Natural killer cell (primary cell): ENCODE measurements at places on chromosomes 5 and 9.

DNA sequence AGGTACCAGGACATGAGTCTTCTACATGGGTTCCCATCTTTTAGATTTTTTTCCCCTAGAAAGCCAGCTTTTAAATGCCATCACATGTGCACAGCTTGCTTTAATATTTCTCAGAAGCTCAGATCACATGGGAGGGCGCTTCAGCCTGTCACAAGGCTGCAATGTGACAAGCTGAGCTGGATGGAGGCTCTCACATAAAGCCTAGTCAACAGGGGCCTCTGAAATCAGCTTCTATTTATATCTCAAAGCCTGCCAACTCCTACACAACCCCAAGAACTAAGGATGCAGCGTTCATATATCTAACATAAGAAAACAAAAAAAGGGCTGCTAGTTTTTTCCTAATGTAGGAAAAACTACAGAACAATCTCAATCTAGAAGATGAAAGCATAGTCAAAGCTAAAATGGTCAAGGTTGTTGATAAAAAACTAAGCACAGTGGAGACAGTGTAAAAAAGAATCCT, 2.3 kb downstream of the ZFAND5 start:
- H3K4me1 ChIP-seq = peaks cover 14% of the 10 kb centered on the region
- H3K27ac ChIP-seq = peak overlapping the region; percentile 99
- no peaks in the 10 kb centered on the region for H3K27me3 ChIP-seq
- H3K36me3 ChIP-seq = peaks cover 28% of the 10 kb centered on the region

- H3K36me3 ChIP-seq = no peaks in the 10 kb centered on the region
- peaks cover 40% of the 10 kb centered on the region for H3K4me1 ChIP-seq
- H3K4me3 ChIP-seq = no peak overlapping the region
- DNase-seq = no peak
These were observed 5.2 kb upstream of the BARX1 start for GRCh38 chr9:93960221-93960970.

DNA sequence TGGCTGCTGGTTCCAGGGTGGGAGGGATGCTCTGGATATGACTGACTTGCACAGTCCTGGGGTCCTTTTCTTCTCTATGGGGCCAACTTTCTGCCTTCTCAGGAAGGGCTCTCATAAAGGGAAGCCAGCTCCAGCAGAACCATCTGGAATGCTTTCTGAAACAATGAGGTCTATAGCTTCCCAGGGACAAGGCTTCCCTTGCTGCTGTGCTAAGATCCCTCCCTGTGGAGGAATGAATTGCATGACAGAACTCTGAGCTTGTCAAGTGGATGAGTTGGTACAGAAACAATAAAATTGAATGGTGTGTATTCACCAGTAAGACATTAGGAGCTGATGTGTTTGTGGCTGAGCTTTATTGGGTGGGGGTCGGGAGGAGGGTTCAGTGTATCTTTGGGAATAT, 19.8 kb downstream of the CKMT2 start:
- no peak overlapping the region for H3K27ac ChIP-seq
- no peak for DNase-seq
- H3K4me1 ChIP-seq = no peaks in the 10 kb centered on the region
- H3K27me3 ChIP-seq = no peaks in the 10 kb centered on the region
- no peaks in the 10 kb centered on the region for H3K36me3 ChIP-seq
- no peak overlapping the region for H3K4me3 ChIP-seq

DNA sequence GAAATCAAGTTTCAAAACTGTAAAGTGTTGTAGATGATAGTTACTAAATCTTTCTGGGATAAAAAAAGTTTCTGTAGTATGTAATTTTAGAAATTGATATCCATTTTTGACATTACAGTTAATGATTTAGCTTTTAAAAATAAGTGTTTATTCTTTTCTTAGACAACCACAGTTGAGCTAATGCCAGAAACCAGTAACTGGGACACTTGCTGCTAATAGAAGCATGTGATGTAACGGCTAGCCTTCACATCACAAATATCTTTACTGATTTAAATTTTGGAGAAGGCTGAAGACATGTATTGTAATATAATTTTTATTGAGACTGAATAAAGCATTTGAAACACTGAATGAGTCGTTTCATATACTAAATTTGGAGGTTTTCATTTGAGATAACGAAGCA, 18.8 kb downstream of the CSNK1G3 start:
- H3K4me3 ChIP-seq = no peak overlapping the region
- H3K27ac ChIP-seq = no peak overlapping the region
- no peak for DNase-seq
- no peaks in the 10 kb centered on the region for H3K36me3 ChIP-seq

- H3K4me1 ChIP-seq = peaks cover 4% of the 10 kb centered on the region
- peaks cover 18% of the 10 kb centered on the region for H3K27me3 ChIP-seq
- DNase-seq = no peak
- H3K27ac ChIP-seq = no peak overlapping the region
- H3K4me3 ChIP-seq = no peak overlapping the region
These were observed 131.9 kb upstream of the LPCAT1 start for GRCh38 chr5:1655496-1656270.

DNA sequence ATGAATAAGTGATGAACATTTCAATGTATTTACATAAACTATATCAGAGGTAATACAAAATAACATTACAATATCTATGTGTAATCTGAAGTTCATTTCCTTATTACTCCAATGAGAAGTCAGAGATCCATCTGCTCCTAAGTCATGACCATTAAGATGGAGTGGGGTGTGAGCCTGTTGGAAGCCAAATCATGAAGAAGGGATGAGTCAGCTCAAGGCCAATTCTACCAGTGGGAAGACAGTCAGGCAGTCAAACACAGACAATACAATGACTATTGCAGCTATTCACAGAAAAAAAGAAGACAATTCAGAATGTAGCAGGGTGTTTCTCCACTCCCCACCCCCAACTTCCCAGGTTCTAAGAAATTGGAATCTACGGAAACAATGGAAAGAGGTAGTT, 155.0 kb downstream of the NFIB start:
- DNase-seq = no peak
- H3K27ac ChIP-seq = no peak overlapping the region
- H3K4me1 ChIP-seq = no peaks in the 10 kb centered on the region

DNA sequence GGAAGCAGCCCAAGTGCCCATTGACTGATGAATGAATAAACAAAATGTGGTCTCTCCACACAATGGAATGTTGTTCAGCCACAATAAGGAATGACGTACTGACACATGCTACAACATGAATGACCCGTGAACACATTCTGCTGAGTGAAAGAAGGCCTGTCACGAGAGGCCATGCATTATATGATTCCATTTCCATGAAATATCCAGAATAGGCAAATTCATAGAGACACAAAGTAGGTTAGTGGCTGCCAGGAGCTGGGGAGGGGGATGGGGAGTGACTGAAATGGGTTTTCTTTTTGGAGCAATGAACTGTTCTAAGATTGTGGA, 41.4 kb downstream of the BICD2 start:
- no peak for DNase-seq
- peaks cover 63% of the 10 kb centered on the region for H3K36me3 ChIP-seq
- no peaks in the 10 kb centered on the region for H3K27me3 ChIP-seq
- no peak overlapping the region for H3K4me3 ChIP-seq
- no peak overlapping the region for H3K27ac ChIP-seq
- peaks cover 40% of the 10 kb centered on the region for H3K4me1 ChIP-seq

GRCh38 chr9:84804951-84805694, 135.6 kb downstream of the NTRK2 start:
- no peak overlapping the region for H3K27ac ChIP-seq
- no peak for DNase-seq
- H3K4me1 ChIP-seq = no peaks in the 10 kb centered on the region
- H3K36me3 ChIP-seq = no peaks in the 10 kb centered on the region

DNA sequence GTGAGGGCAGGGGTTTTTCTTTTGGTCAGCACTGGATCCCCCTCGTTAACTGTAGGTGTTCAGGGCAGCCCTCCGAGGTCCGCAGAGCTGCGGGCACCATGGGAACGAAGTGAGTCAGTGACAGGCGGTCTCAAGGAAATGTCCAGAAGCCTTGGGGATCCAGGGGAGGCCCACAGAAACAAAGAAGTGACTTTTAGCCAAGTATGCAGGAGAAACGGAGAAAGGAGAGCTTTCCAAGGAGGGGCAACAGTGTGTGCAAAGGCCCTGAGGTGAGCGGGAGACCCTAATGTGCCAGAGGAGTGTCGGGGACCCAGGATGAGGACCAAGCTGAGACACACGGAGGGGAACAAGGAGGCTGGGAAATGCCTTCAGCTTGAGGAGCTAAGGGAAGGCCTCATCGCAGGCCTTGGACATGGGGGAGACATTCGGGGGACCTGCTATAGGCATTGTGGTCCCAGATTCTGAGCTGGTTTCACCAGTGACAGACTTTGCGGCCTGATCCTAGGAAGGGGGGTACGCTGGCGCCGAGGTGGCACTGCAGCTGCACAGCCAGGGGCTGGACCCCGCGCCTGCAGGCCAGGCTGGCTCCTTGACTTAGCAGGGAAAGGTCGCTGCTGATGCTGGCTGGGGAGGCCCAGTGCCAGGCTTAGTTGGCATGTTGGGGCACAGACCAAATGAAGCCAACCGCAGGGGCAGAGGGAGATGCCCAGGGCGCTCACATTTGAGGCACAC, 3.3 kb downstream of the LTC4S start:
- peak overlapping the region; percentile 58 for H3K27ac ChIP-seq
- peaks cover 12% of the 10 kb centered on the region for H3K36me3 ChIP-seq
- H3K4me1 ChIP-seq = peaks cover 49% of the 10 kb centered on the region

- no peaks in the 10 kb centered on the region for H3K27me3 ChIP-seq
- H3K4me3 ChIP-seq = no peak overlapping the region
- no peak for DNase-seq
- H3K36me3 ChIP-seq = no peaks in the 10 kb centered on the region
- H3K27ac ChIP-seq = no peak overlapping the region
- no peaks in the 10 kb centered on the region for H3K4me1 ChIP-seq
These were observed 224.8 kb downstream of the FAM114A2 start for GRCh38 chr5:153813901-153814300.

- no peak for DNase-seq
- H3K27me3 ChIP-seq = no peaks in the 10 kb centered on the region
- no peak overlapping the region for H3K27ac ChIP-seq
- H3K4me3 ChIP-seq = no peak overlapping the region
These were observed 7.1 kb upstream of the DMXL1 start for GRCh38 chr5:119063579-119064379.

GRCh38 chr9:24439456-24439855, 106.2 kb downstream of the IZUMO3 start:
- no peaks in the 10 kb centered on the region for H3K36me3 ChIP-seq
- no peak for DNase-seq
- no peaks in the 10 kb centered on the region for H3K27me3 ChIP-seq
- no peak overlapping the region for H3K4me3 ChIP-seq

DNA sequence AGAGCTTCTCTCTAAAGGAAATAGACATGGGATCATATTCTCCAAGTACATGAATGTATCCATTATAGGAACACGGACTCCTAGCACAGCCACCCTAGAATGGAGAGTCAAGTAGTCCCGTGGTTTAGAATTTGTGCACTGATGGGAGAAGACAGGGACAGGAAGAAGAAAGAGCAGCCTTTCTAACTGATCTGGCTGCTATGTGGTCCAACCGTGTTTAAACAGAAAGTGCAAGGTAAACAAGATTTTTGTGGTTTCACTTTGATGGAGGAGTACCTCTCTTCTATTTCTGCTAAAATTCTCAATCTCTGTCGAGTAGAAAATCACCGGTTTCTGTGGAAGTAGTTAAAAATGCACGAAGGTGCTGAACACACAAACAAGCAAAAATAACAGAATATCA, 171.3 kb downstream of the ST8SIA4 start:
- H3K27me3 ChIP-seq = no peaks in the 10 kb centered on the region
- peak overlapping the region; percentile 6 for H3K4me3 ChIP-seq
- no peaks in the 10 kb centered on the region for H3K36me3 ChIP-seq
- H3K4me1 ChIP-seq = no peaks in the 10 kb centered on the region
